Placental pericyte (primary cell): ENCODE measurements at places on chromosomes 1 and 21. TPM values are rescaled to one million over a fixed set of nuclear protein-coding genes. Genes with fewer than 3 reads are reported as not detected.

Gene FAM163A
- under 0.01 TPM in 1 of 2 replicates, not detected in the other for total RNA-seq

Gene AVPR1B
- total RNA-seq, result not detected in 2 replicates

Gene LHX8
- 0.44 TPM in 1 of 2 replicates, not detected in the other for total RNA-seq

Gene TEX38
- total RNA-seq, result not detected in 2 replicates

Gene TOR3A
- 36.8 and 44.0 TPM in 2 replicates for total RNA-seq

Gene VWA5B1
- not detected in 2 replicates for total RNA-seq

Gene CELA3A
- total RNA-seq, result not detected in 2 replicates

Gene PPFIA4
- total RNA-seq, result 0.14 and 0.66 TPM in 2 replicates

Gene ANKRD45
- total RNA-seq, result 0.22 and 0.29 TPM in 2 replicates

Gene FNDC7
- total RNA-seq, result under 0.01 TPM in 1 of 2 replicates, not detected in the other

Gene SPRR1A
- not detected in 2 replicates for total RNA-seq

Gene LCE2A
- 0.57 TPM in 1 of 2 replicates, not detected in the other for total RNA-seq

Gene FNBP1L
- 6.8 and 7.2 TPM in 2 replicates for total RNA-seq

Gene IQGAP3
- total RNA-seq, result 0.88 and 62.7 TPM in 2 replicates

Gene CNTN2
- not detected in 2 replicates for total RNA-seq

Gene PNRC2
- total RNA-seq, result 68.9 and 83.4 TPM in 2 replicates

Gene PPIAL4G
- under 0.01 TPM in 1 of 2 replicates, not detected in the other for total RNA-seq

Gene AJAP1
- 1.3 TPM in 2 replicates for total RNA-seq

Gene COL24A1
- total RNA-seq, result 0.22 and 3.6 TPM in 2 replicates

Gene PAFAH2
- total RNA-seq, result 7.9 and 13.2 TPM in 2 replicates

Gene RIMS3
- total RNA-seq, result 0.14 and 0.66 TPM in 2 replicates

Gene NPHS2
- total RNA-seq, result not detected in 2 replicates

Gene PPM1J
- 0.66 and 0.86 TPM in 2 replicates for total RNA-seq

Gene CA6
- total RNA-seq, result not detected in 2 replicates

Gene MYOG
- total RNA-seq, result not detected in 2 replicates

Gene DDAH1
- total RNA-seq, result 47.3 and 73.3 TPM in 2 replicates

Gene TDRD10
- not detected in 2 replicates for total RNA-seq

Gene EFCAB14
- 44.6 and 59.6 TPM in 2 replicates for total RNA-seq

Gene AMY1A
- not detected in 2 replicates for total RNA-seq

Gene LYPLA2
- 53.2 and 96.9 TPM in 2 replicates for total RNA-seq

Gene TMEM183A
- 106 and 110 TPM in 2 replicates for total RNA-seq

Gene STXBP3
- 42.9 and 46.0 TPM in 2 replicates for total RNA-seq

Gene FGR
- total RNA-seq, result not detected in 2 replicates

Gene HNRNPCL2
- not detected in 2 replicates for total RNA-seq

Gene C1orf210
- total RNA-seq, result not detected in 2 replicates

Gene CCDC185
- not detected in 2 replicates for total RNA-seq

Gene GJA5
- 0.57 TPM in 1 of 2 replicates, not detected in the other for total RNA-seq

Gene EPHX1
- total RNA-seq, result 12.5 and 29.5 TPM in 2 replicates

Gene KRTAP19-3
- total RNA-seq, result not detected in 2 replicates

Gene FAM131C
- total RNA-seq, result 0.14 TPM in 1 of 2 replicates, not detected in the other

Gene RPE65
- total RNA-seq, result not detected in 2 replicates

Gene RSPH1
- under 0.01 TPM in 1 of 2 replicates, not detected in the other for total RNA-seq

Gene WNT9A
- 0.14 and 0.66 TPM in 2 replicates for total RNA-seq

Gene FHAD1
- total RNA-seq, result 0.44 TPM in 1 of 2 replicates, not detected in the other

Gene SPRR2G
- total RNA-seq, result not detected in 2 replicates

Gene IL10RB
- total RNA-seq, result 45.4 and 55.1 TPM in 2 replicates

Gene PTPRC
- total RNA-seq, result 0.29 TPM in 1 of 2 replicates, not detected in the other

Gene PRAMEF1
- total RNA-seq, result not detected in 2 replicates

Gene F11R
- 3.7 and 12.7 TPM in 2 replicates for total RNA-seq

Gene MSH4
- total RNA-seq, result under 0.01 TPM in 1 of 2 replicates, not detected in the other

Gene LRRC38
- not detected in 2 replicates for total RNA-seq

Gene HES3
- not detected in 2 replicates for total RNA-seq

Gene NUP210L
- under 0.01 TPM in 2 replicates for total RNA-seq

Gene ZSWIM5
- total RNA-seq, result 0.22 and 4.3 TPM in 2 replicates

Gene GCSAML
- under 0.01 TPM in 2 replicates for total RNA-seq

Gene GBP7
- total RNA-seq, result not detected in 2 replicates

Gene CTBS
- 12.2 and 15.3 TPM in 2 replicates for total RNA-seq

Gene S100A9
- total RNA-seq, result not detected in 2 replicates

Gene LIN28A
- not detected in 2 replicates for total RNA-seq
